ENCODE measurements at places on chromosomes 5 and 9. TPM values are rescaled to one million over a fixed set of nuclear protein-coding genes. Genes with fewer than 3 reads are reported as not detected.

The ELOVL7 gene
- total RNA-seq: 10.5 TPM

The PRELID1 gene
- 304 TPM for total RNA-seq

The PCDHAC2 gene
- 4.4 TPM for total RNA-seq

The WDR41 gene
- total RNA-seq: 44.3 TPM

The CD274 gene
- total RNA-seq: 0.97 TPM

The ADAMTS12 gene
- total RNA-seq: 6.6 TPM

The CCL21 gene
- not detected for total RNA-seq

The SLC6A19 gene
- total RNA-seq: 0.08 TPM

The TAF11L5 gene
- total RNA-seq: not detected

The LMX1B gene
- 1.3 TPM for total RNA-seq

The SLC22A4 gene
- 5.0 TPM for total RNA-seq

The MRPS30 gene
- total RNA-seq: 36.8 TPM

The ZNF879 gene
- total RNA-seq: 0.65 TPM

The SIT1 gene
- total RNA-seq: not detected

The IL4 gene
- total RNA-seq: not detected

The RNF183 gene
- not detected for total RNA-seq

The DDX4 gene
- total RNA-seq: not detected

The TXN gene
- total RNA-seq: 1,267 TPM

The GOLM1 gene
- 117 TPM for total RNA-seq

The TNIP1 gene
- total RNA-seq: 151 TPM

The PCDHB4 gene
- 0.11 TPM for total RNA-seq

The IRGM gene
- total RNA-seq: not detected

The CARTPT gene
- total RNA-seq: not detected

The TUSC1 gene
- 6.2 TPM for total RNA-seq

The ELAVL2 gene
- total RNA-seq: 0.06 TPM

The PCA3 gene
- total RNA-seq: not detected

The PPIC gene
- total RNA-seq: 16.5 TPM

The ZDHHC12 gene
- total RNA-seq: 92.8 TPM

The TRIM36 gene
- 2.3 TPM for total RNA-seq

The TMEM215 gene
- 0.03 TPM for total RNA-seq

The OLFM1 gene
- total RNA-seq: 10.3 TPM

The PLK2 gene
- 42.3 TPM for total RNA-seq

The RLN2 gene
- total RNA-seq: not detected

The ATP10B gene
- total RNA-seq: not detected

The TAS2R1 gene
- not detected for total RNA-seq

The OR1L6 gene
- total RNA-seq: not detected

The PCDHB3 gene
- total RNA-seq: 0.05 TPM

The DMGDH gene
- 0.58 TPM for total RNA-seq

The TMEM171 gene
- total RNA-seq: 6.3 TPM
